NCI-H1092 (cell line): ENCODE measurements at places on chromosomes 16 and 17.

GRCh38 chr17:70370816-70371215, 201.5 kb downstream of the KCNJ2 start:
- no peak for DNase-seq

DNA sequence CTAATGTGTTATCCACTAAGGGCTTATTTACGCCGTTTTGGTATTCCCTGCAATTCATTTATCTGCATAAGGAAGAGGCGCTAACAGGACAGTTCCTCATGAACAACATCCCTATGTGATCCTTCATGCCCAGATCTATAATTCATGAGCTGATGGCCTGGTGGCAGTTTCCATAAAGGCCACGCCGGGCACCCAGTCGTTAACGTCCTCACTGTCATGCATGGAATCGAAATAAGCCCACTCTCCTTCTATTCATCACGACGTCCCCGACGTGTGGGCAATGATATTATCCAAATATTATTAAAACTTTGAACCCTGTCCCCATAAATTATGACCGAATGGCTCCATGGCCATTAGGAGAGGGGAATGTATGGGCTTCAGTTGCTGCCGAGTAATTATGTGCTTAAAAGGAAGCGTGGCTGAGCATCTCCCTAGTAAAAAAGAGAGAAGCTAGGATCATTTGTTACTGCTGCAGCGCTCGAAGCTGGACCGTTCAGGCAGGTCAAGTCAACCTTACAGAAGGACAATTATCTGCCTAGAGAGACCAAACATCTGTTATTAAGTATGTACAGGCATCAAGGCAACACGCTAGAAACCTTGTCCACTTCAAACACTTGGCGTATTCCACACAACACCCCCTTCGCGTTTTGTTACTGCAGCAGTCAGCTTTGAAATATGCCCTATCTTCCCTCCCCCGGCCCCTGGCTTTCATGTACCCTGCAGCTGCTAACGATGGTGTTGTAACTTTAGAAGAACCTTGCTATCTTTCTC, 94.0 kb upstream of the SALL1 start:
- DNase-seq: no peak

GRCh38 chr17:80030730-80031410, 4.8 kb downstream of the TBC1D16 start:
- DNase-seq: peak; percentile 87

DNA sequence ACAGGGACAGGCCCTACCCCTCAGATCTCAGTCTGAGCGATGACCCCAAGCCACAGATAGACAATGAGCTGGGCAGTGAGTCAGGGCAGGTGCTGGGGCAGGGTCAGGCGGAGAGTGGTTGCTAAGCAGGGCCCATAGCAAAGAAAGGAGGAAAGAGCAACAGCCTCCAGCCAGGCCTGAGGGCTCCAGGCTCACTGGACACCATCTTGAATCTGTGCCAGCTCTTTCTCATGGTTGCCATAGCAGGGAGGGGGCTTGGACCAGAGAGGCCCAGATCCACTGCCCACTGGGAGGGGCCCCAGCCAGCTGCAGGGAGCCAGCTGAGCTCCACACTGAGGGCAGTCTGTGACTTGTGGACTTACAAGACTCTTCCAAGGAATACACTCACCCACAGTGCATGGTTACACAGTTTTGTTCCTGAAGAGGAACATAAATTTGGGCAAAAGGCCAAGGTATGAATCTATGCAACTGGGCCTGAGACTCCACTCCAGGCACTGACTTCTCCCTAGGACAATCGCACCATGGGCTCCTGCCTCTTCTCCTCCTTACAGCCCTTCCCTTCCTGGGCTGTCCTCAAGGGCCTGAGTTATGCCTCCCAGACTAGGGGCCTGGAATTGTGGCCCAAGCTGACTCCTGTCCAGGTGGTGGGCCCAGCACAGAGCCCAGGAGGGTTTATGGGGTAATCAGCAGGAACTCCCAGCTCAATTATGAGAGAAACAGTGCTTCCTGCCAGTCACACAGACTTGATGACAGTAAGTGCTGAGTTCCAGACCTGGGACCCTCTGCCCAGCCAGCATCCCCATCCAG, 59.9 kb downstream of the BEAN1 start:
- DNase-seq: no peak

DNA sequence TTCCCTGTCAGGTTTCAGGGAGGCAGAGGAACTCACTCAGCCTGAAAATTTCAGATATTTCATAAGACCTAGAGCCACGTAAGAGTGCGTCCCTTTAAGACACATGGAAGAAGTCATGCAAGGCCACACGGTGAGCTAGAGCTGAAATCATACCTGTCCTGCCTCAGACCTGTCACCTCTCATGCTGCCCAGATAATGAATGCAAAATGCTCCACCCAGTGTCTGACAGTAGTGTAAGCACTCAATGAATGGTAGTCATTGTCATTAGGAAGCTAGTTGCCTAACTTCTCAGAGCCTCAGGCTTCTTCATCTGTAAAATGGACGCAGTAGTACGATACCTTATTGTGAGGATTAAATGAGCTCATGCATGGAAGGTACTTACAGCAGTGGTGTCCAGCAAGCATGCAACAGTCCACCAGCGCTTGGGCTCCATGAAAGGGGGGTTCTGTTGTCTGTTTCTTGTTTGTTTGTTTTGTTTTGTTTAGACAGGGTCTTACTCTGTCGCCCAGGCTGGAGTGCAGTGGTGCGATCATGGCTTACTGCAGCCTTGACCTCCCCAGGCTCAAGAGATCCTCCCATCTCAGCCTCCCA, 60.7 kb downstream of the WSB1 start:
- no peak for DNase-seq

DNA sequence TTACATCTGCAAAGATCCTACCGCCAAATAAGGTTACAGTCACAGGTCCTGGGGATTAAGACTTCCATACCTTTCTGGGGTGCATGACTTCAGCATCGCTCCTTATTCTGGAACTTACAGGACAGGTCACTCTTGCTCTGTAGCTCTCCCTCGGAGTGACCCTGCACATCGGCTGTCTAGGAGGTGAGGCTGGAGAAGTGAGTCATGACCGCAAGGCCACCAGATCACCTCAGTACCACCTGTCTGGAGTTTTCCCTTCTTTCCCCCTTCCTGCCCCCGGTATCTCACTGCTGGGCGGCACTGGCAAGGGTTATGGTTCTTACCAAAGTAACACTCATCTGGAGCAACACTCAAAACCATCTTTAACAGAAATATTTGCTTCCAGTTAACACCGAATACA, 374.8 kb downstream of the SLC39A11 start:
- DNase-seq: no peak

DNA sequence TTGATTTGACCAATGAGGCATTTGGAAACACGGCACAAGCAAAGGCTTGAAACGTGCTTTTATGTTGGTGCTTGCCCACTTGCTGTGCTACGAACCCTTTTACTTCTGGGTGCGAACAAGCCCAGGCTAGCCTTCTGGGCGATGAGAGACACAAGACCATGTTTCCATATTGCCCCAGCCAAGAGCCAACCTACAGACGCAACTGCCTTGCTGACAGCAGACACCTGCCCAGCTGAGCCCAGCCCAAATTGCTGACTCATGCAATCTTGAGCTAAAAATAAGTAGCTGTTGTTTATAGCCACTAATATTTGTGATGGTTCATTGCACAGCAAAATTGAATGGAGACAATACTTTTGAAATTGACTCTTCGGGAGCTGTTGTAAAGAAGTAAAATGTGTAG, 464.5 kb downstream of the WWOX start:
- no peak for DNase-seq
